Uterus (tissue), 4 donors: ENCODE measurements at places on chromosomes 4 and X. TPM values are rescaled to one million over a fixed set of nuclear protein-coding genes. Genes with fewer than 3 reads are reported as not detected.

GRCh38 chr4:137471461-137471860 lies 60.8 kb downstream of the PCDH18 start:
- no peak for DNase-seq

- no peak for DNase-seq
Measured at GRCh38 chr4:100588076-100588475, 70.3 kb upstream of the EMCN start.

DNA sequence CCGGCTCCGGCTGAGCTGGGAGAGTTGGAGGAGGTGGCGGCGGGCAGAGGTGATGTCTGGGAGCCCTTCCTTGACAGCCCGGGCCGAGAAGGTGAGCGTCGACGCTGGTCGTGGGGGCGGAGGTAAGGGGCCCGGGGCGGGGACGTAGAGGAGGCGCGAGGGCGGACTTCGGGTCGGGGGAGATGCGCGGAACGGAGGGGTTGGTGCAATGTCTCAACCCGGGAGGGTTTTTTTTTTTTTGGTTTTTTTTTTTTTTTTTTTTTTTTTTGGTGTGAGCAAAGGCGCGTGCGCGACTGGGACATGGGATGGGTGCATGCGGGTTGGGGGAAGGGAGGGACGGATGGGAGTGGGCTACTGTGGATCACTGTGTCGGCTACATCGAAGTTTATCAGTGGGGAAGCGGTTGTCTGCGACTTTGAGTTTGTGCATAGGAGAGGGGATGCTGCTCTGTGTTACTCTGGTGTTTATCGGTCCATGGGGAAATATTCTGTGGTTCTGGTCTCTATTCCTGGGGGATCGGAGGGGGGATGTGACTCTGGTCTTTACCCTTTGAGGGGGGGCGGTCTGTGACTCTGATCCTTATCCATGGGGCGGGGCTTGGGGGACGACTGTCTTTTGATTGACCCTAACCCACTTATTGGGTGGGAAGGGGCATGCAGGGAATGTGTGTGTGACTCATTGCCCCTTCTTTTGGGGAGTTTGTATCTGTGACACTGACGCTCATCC lies 537 bp downstream of the RBM10 start:
- peak; percentile 27 for DNase-seq

DNA sequence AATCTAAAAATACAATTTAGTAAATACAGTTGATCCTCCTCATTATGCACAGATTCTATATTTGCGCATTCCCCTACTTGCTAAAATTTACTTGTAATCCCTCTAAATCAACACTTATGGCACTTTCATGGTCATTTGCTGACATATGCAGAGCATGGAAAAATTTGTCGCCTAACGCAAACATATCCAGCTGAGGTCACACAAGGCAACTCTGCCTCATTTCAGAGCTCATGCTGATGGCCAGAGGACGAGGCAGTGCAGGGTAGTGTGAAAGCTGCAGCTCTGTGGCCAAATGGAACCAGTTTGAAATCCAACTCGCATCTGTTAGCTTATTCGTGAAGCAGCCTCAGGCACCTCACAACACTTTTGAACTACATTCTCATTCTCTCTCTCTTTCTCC lies 39.7 kb upstream of the KLHL2 start:
- no peak for DNase-seq

- no peak for DNase-seq
Measured at GRCh38 chr4:16484711-16485110, 258.4 kb upstream of the TAPT1 start.

DNA sequence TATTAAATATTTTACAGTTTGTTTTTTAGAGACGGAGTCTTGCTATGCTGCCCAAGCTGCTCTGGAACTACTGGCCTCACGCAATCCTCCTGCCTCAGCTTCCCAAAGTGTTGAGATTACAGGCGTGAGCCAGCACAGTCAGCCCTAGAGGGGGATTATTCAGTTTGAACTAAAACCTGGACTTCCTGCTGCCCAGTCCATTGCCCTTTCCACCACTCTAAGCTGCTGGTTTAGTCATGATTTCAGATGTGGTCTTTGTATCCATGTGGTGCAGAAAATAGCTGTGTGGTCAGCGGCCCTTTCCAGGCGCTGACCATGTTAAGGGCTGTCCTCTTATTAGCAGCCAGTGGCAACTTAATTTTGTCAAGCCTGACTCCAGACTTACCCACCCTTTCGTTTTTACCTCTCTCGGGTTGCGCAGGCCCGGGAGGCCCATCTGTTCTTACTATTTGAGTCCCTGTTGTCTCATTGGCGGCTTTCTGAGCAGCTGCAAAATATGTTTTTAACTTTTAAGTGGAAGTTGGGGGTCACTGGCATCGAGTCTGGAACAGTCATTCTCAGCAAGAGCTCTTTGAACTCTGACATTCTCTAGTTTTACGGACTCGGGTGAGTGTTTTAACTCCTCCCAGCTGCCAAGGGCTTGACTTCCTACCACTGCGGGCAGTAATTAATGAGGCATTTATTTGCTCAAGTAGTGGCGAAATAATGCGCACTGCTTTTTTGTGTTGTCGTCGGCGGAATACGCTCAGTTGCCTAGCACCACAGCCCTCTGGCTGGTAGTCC lies 773 bp upstream of the VMA21 start:
- DNase-seq = no peak

RAB41 gene
- not detected for total RNA-seq

GRCh38 chrX:72169008-72169728 lies 12.4 kb upstream of the PIN4 start:
- DNase-seq = no peak

GRCh38 chrX:44906041-44906440 lies 33.1 kb downstream of the KDM6A start:
- no peak for DNase-seq
